ENCODE measurements at places on chromosomes 12 and 14. TPM values are rescaled to one million over a fixed set of nuclear protein-coding genes. Genes with fewer than 3 reads are reported as not detected.
A peak's percentile ranks its signal among the peaks of the same experiment; 100 is the strongest.

Gene LTBP2
- total RNA-seq, result 21.7 TPM

GRCh38 chr12:1628666-1629337, at the start of gene WNT5B:
Gene WNT5B (plus strand): TSS chr12:1629231. CDS start chr12:1631355, 2,124 bp downstream.
- H3K36me3 ChIP-seq, result no peaks in the 10 kb centered on the region
- peaks cover 23% of the 10 kb centered on the region for H3K4me1 ChIP-seq
- H3K4me3 ChIP-seq, result peak within 1 kb of the TSS; percentile 61
- no peak for DNase-seq
- H3K27me3 ChIP-seq, result no peaks in the 10 kb centered on the region

GRCh38 chr12:131090274-131091210, 136.8 kb downstream of the ADGRD1 start:
- peak; percentile 64 for DNase-seq
- no peaks in the 10 kb centered on the region for H3K36me3 ChIP-seq
- H3K27ac ChIP-seq, result no peak overlapping the region

GRCh38 chr12:69042557-69042956, 109.6 kb upstream of the CPM start:
- H3K27me3 ChIP-seq, result no peaks in the 10 kb centered on the region
- no peak overlapping the region for H3K27ac ChIP-seq
- H3K4me3 ChIP-seq, result no peak overlapping the region
- H3K4me1 ChIP-seq, result no peaks in the 10 kb centered on the region
- no peaks in the 10 kb centered on the region for H3K36me3 ChIP-seq

DNA sequence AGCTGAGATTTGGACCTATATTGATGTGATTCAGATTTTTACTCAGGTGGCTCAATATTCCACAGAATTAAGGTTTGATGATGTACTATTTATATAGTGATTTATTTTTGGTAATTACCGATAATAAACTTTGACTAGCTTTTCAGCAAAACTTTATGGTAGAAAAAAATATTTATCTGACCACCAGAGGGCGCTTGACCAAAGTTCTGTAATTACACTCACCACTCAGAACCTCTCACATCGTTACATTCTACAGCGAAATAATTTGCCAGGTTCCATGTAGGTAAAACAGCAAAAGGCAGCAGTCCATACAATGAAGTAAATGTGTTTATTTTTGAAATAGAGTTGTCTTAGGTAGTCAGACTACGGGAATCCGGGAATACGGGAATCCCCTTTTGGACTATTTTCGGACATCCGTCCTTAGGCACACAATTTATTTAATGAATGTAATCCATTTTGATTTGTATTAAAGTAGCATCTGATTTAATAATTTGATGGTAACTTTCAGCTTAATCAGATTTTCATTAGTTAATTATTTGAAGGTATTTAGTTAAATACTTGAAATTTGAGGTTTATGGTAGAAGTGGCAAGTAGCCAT, 143.0 kb upstream of the DDHD1 start:
- no peaks in the 10 kb centered on the region for H3K36me3 ChIP-seq
- no peak for DNase-seq
- H3K27ac ChIP-seq, result no peak overlapping the region
- H3K27me3 ChIP-seq, result no peaks in the 10 kb centered on the region
- no peaks in the 10 kb centered on the region for H3K4me1 ChIP-seq
- no peak overlapping the region for H3K4me3 ChIP-seq

- no peaks in the 10 kb centered on the region for H3K27me3 ChIP-seq
- H3K27ac ChIP-seq, result no peak overlapping the region
- no peaks in the 10 kb centered on the region for H3K4me1 ChIP-seq
Measured at GRCh38 chr12:21907948-21908837, 33.0 kb downstream of the ABCC9 start.
